ENCODE measurements at places on chromosomes 12 and 14. TPM values are rescaled to one million over a fixed set of nuclear protein-coding genes. Genes with fewer than 3 reads are reported as not detected.

Gene RHOJ
- 7.4 TPM for total RNA-seq

Gene ZC2HC1C
- total RNA-seq, result 1.6 TPM

Gene LMO3
- total RNA-seq, result 3.6 TPM

Gene SRRM4
- not detected for total RNA-seq

Gene SSPN
- total RNA-seq, result 9.3 TPM

Gene DNAJC22
- 1.6 TPM for total RNA-seq

Gene ATP5MC2
- total RNA-seq, result 45.2 TPM

Gene RGS6
- total RNA-seq, result not detected

Gene FBLN5
- 56.8 TPM for total RNA-seq

Gene SERPINA9
- not detected for total RNA-seq

Gene FSCB
- total RNA-seq, result 1.4 TPM

Gene SPIC
- total RNA-seq, result not detected

Gene RASAL1
- not detected for total RNA-seq

Gene SERPINA4
- total RNA-seq, result not detected
